ENCODE measurements at places on chromosomes 11 and 22.

- no peak for DNase-seq
Measured at GRCh38 chr11:1690167-1691025, 6.6 kb upstream of the KRTAP5-6 start.

- peak; percentile 11 for DNase-seq
Measured at GRCh38 chr11:107427569-107428180, 29.9 kb downstream of the CWF19L2 start.

- no peak for DNase-seq
Measured at GRCh38 chr11:126748100-126748791, 252.3 kb downstream of the KIRREL3 start.

DNA sequence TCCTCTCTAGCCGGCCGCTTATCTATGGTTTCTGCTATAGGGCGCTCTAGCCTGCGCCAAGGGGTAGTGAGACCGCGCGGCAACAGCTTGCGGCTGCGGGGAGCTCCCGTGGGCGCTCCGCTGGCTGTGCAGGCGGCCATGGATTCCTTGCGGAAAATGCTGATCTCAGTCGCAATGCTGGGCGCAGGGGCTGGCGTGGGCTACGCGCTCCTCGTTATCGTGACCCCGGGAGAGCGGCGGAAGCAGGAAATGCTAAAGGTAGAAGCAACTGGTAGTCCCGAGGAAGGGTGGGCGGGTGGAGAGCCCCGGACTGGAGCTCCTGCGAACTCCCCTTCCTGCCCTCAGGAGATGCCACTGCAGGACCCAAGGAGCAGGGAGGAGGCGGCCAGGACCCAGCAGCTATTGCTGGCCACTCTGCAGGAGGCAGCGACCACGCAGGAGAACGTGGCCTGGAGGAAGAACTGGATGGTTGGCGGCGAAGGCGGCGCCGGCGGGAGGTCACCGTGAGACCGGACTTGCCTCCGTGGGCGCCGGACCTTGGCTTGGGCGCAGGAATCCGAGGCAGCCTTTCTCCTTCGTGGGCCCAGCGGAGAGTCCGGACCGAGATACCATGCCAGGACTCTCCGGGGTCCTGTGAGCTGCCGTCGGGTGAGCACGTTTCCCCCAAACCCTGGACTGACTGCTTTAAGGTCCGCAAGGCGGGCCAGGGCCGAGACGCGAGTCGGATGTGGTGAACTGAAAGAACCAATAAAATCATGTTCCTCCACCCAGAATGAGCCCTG lies at the start of the genes LBHD1 and UQCC3:
LBHD1 (minus strand) TSS at position 660 of the 782 bp plus-strand sequence. CDS start 2,236 bp downstream, outside the sequence.
UQCC3 (plus strand) TSS at position 66 of the 782 bp plus-strand sequence; CDS start at position 139, 73 bp downstream.
- peak; percentile 89 for DNase-seq

- no peak for DNase-seq
Measured at GRCh38 chr22:44887941-44888366, 121.9 kb downstream of the PHF21B start.

DNA sequence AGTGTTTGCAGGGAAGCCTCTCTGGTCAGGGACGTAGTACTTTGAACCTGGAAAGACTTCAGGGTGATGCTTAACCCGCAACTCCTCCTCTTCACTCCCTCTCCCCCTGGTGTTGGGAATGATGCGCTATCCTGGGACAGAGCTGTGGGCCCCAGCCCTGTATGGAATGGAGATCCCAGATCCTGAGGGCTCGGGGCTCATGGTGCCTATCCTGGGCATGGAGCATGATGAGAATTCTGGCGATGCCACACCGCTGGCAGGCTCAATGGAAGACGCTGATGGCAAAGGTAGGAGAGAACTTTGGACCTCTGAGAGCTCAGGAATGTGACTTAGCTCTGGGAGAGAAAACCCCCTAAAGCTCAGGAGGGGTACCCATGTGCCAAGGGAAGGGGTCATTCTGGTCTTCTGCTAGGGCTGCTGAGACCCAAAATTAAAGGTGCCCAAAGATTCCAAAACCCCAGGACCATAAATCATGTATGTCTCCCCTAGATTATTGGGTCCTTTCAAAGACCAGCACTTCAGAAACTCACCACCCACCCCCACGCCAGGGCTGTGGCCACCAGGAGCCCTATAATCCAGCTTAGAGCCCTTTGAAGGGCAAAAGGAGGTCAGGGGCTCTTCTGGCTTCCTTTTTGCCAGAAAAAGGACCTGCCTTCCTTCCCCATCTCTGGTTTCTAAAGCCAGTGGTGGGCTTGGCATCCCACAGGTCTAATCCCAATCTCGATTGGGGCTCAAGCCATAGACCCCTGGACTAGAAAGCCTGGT lies 52.5 kb downstream of the BTG4 start:
- DNase-seq, result no peak

- no peak for DNase-seq
Measured at GRCh38 chr11:7635137-7635536, 38.2 kb downstream of the CYB5R2 start.

GRCh38 chr11:132408877-132409276 lies 1038.5 kb downstream of the NTM start:
- DNase-seq, result no peak

GRCh38 chr22:46069521-46070214 lies 80.7 kb upstream of the PPARA start:
- peak; percentile 87 for DNase-seq

DNA sequence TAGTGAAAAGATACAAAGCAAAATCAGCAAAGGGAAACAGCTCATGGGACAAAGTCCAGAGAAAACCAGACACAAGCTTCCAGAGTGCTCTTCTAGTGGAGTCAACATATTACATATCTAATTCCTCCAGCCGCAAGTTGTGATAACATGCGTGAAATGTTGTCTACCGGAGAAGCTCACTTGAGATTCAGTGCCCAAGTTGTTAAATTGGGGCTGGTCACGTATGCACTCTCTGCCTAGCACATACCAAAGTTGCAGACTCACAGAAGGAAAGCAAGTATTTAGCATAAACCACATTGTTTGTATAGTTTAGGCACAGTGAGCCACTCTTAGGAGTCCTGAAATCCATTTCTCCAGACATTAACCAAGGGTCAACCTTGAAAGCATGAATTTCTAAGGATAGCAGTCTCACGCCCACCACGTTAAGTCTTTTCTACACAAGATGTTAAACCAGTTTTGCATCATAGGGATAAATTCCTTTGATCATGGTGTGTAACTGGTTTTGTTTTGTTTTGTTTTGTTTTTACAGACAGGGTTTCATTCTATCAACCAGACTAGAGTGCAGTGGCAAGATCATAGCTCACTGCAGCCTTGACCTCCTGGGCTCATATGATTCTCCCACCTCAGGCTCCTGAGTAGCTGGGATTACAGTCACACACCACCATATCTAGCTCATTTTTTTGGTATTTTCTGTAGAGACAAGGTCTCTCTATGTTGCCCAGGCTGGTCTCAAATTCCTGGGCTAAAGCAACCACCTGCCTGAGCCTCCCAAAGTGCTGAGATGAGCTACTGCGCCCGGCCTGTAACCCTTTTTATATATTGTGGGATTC lies 39.5 kb upstream of the EP300 start:
- DNase-seq, result no peak

DNA sequence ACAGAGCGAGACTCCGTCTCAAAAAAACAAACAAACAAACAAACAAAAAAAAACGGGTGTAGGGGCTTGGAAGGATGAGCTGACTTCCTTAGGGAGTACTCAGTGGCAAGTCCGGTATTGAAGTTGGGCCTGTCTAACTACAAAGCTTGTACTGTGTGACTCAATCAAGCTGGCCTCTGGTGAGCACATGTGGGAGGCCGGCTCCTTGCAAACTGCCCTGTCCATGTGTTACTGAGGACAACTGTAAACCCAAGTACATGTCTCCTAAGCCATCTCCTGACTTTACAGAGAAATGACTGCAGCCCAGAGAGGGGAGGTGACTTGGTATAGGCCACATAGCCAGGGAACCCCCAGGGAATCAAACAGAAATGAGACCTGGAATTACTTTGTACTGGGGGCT lies 11.6 kb downstream of the RIBC2 start:
- DNase-seq, result no peak

- no peak for DNase-seq
Measured at GRCh38 chr11:117498791-117499190, 171.1 kb downstream of the CEP164 start.

GRCh38 chr22:49087198-49087597 lies 740.5 kb downstream of the BRD1 start:
- no peak for DNase-seq

- DNase-seq, result peak; percentile 44
Measured at GRCh38 chr11:44611687-44612434, 46.4 kb downstream of the CD82 start.

- DNase-seq, result no peak
Measured at GRCh38 chr11:123588117-123588863, 66.1 kb downstream of the SCN3B start.

- no peak for DNase-seq
Measured at GRCh38 chr11:28616160-28616965, 508.2 kb downstream of the METTL15 start.

- peak; percentile 37 for DNase-seq
Measured at GRCh38 chr11:75245356-75246005, 4.9 kb downstream of the TPBGL start.

- DNase-seq, result no peak
Measured at GRCh38 chr11:108035690-108036089, 27.0 kb downstream of the CUL5 start.

DNA sequence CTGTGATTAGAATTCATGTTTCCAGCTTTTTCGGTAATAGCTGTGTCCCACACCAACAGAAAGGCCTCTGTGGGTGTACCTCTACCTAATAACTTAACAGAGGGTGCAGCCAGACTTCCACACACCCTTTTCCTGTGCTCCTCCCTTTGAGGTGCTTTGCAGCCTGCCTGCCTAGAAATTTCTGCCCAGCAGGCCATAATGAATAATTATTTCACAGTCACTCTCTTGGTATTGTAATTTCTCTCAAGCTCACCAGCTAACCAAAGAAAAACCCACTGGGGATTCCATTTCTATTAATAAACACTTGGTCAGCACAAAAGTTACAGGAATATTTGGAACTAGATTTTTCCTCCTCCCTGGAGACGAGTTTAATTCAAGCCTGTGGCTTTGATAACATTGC lies 13.3 kb downstream of the WT1 start:
- no peak for DNase-seq

GRCh38 chr22:21803811-21804249 lies 63.6 kb downstream of the MAPK1 start:
- DNase-seq, result no peak

DNA sequence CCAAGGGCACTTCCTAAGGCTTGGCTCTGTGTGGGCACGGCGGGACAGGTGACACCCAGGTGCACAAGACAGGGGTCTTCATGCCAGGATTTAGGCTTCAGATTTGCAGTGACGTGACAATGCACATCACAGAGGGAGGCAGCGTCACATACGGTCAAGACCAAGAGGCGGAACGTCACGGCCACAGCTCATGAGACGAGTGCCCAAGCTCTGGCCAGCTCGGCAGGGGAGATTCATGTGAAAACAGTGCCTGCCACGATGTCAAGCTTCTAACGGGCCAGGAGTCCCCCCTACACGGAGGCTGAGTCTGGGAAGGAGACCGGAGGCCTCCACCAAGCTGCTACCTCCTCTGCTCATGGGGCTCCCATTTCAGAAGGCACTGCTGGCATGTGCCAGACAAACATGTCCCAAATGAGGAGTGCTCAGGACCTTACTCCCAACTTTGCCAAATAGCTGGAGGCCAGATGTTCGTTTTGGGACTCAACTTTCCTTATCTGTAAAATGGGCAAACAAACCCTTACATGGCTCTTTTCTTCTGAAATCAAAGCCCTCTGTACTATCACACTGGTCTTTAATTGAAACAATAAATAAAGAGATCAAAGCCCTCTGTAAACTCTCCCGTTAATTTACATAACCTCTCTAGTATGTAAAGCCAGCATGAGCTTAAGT lies 16.6 kb downstream of the VPS37C start:
- DNase-seq, result no peak

DNA sequence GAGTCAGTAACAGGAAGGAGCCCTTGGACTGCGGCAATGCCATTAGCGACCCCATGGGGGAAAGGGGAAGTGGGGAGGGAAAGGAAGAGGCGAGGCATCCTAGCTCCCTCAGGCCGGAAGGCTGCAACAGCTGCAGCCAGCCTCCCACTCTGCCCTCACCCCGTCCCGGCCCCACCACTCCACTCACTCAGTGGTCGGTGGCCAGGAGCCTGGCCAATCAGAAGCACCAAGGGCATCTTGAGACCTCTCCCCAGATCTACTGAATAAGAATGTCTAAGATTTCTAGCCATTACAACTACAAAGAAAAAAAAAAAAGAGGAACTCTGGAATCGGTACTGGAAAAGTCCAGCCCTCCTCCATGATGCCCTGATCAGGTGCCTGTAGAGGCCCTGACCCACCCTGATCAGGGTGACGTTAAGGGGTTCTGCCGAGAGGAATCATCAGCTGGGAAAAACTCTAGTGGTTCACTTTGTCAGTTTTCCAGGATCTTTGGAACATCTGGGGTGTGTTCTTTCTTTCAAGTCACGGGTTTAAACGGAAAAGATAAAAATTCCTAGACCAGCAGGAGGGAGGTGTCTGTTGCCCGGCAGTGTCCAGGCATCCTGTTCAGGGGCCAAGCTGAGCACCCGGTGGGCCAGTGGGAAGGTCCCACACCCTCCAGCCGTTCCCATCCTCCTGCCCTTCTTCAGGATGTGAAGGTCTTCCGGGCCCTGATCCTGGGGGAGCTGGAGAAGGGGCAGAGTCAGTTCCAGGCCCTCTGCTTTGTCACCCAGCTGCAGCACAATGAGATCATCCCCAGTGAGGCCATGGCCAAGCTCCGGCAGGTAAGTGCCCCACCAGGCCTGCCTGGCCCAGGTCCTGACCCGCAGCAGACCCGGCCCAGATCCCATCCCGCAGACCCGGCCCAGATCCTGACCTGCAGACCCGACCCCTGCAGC lies 14.4 kb downstream of the OAF start:
- peak; percentile 95 for DNase-seq

GRCh38 chr11:95138448-95138847 lies 48.8 kb downstream of the ENDOD1 start:
- DNase-seq, result peak; percentile 16

- no peak for DNase-seq
Measured at GRCh38 chr11:3220521-3221407, 2.2 kb upstream of the MRGPRG start.

DNA sequence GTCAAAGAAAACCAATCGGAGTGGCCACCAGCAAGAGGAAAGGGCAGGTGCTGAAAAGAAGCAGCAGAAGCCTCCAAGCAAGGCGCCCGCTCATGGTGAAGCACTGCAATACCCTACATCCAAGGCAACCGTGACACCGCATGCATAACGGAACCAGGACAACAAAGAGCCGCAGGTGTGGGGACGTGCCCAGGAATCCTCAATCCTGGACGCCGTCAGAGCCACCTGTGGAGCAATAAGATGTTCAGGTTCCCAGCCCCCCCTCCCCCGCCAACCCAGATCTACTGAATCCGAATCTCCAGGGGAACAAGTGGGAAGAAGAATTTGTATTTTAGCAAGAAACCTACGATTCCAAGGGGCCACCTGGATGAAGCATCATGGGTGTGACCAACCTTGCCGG lies 70.8 kb downstream of the SHANK2 start:
- DNase-seq, result no peak

GRCh38 chr22:22454997-22455396 lies 53.5 kb downstream of the ZNF280B start:
- DNase-seq, result no peak
